ENCODE measurements at places on chromosomes 1 and 21.

DNA sequence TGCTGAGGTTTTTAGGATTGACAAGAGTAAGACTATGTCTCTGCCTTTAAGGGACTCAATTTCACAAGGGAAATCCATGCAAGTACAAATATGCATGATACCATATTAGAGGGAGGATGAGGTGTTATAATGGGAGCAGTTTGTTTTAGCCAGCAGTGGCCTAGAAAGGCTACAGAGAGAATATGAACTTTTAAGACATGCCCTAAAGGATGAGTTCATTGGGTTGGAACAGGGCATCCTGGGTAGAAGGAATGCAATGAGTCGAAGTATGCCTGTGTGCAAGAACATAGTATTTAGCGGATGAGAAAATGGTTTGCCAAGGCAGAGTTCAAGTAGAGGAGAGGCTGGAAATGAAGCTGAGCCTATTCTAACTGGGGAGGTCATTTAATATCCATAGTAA is 32.6 kb upstream of the LEPR start:
- DNase-seq, result no peak

DNA sequence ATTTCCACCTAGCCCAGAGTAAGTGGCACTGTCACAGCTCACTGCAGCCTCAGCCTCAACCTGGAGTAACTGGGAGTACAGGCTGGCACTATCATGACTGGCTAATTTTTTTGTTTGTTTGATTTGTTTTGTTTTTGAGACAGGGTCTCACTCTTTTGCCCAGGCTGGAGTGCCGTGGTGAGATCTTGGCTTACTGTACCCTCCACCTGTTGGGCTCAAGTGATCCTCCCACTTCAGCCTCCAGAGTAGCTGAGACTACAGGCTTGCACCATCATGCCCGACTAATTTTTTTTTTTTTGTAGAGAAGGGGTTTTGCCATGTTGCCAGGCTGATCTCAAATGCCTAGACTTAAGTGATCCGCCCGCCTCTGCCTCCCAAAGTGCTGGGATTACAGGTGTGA is 2.5 kb downstream of the UCK2 start:
- DNase-seq, result no peak

DNA sequence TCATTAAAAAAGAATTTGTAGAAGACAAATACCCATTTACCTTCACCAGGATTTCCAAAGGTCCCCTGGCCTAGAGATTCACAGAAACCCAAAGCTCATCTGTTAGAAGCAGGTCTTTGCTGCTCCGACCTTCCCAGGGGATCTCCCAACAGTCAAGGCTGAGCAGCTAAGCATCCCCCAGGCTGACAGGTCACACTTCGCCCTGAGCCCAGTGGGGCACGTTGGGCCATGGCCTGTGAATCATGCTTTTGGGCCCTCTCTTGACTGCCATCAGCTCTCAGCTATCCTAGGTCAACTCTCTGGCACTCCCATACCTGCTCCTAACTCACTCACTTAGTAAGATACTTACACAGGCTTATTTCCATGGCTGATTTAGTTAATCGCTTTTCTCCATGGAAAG is 157.7 kb downstream of the DSCAM start:
- no peak for DNase-seq

- no peak for DNase-seq
Observed at GRCh38 chr21:42581993-42582786, 68.5 kb downstream of the SLC37A1 start.

DNA sequence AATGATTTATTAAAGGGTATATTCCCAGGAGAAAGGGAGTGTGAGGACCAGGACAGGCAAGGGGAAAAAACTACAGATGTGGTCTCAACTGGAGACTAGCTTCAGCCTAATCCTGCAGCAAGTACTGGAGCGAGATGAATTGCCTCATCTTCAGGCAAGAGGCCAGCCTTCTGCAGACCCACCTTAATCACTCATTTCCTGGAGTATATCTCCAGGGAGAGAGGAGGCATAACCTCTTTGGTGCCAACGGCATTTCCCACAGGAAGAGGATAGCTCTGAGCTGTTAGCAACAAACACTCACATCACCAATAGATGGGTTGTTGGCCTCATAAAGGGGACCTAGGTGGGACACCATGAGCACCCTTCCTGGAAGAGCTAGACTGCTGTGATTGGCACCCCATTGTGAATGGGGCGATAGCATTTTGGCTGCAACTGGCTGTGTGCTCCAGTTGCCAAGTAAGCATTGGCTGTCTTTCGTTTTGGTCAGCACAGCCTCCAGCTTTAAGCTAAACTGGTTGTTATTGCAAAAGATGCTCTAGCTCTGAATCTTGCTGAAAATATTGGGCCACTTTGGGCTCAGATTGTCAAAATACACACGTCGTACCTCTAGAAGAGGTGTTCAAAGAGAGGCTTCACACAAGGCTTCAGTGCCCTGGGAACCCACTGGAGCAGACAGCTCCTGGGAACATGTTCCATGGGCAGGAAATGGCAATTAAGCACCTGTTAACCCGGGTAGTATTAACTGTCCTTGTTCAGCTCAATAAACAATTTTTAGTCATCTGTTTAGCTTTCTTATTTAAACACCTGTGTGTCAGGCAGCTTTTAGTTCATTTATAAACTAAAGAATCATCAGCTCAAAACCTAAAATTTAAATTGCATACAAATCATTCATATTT is 314.8 kb upstream of the C1orf87 start:
- DNase-seq, result no peak

DNA sequence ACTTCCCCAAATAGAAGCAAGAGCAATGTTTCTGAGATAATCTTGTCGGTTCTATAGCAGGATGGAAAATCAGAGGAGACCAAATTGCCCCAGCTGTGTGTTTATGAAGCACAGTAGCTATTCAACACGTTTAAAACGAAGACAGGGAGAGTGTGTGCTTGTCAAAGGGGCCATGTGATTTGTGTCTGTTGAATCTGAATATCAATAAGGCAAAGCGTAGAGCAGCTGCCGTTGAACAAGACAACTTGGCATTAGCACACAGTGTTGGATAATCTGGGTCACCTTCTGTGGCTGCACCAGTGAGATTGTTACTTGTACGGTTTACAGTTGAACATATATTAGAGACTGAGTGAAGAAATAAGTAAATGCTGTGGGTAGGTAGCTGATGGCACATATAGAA is 1.0 kb downstream of the CRB1 start:
- DNase-seq, result peak; percentile 26

GRCh38 chr1:233959971-233960370 is 55.5 kb downstream of the SLC35F3 start:
- no peak for DNase-seq

GRCh38 chr1:156740237-156740740 is 599 bp downstream of the MRPL24 start:
- DNase-seq, result no peak

DNA sequence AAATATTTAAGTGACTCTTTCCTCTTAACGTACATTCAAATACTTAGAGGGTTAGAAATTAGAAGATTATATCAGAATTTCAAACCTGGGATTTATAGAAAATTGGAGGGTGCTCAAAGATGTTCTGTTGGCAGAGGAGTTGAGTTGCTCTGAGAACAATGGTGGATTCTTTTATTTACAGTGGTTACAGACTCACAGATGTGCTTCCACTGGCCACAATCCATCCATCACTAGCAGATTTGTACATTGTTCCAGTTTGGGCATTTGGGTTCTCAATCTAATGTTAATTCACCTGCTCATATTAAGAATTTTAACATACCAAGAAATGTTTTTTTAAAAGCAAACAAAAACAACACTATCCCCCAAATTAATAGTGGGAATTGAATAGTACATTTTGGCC is 23.5 kb downstream of the DNAJC6 start:
- no peak for DNase-seq

GRCh38 chr1:168767894-168768584 is 39.0 kb upstream of the DPT start:
- no peak for DNase-seq

- no peak for DNase-seq
Observed at GRCh38 chr1:225435957-225436392, 8.1 kb upstream of the LBR start.

All from SK-MEL-5 (cell line).